ENCODE measurements at places on chromosomes 3 and 15.

DNA sequence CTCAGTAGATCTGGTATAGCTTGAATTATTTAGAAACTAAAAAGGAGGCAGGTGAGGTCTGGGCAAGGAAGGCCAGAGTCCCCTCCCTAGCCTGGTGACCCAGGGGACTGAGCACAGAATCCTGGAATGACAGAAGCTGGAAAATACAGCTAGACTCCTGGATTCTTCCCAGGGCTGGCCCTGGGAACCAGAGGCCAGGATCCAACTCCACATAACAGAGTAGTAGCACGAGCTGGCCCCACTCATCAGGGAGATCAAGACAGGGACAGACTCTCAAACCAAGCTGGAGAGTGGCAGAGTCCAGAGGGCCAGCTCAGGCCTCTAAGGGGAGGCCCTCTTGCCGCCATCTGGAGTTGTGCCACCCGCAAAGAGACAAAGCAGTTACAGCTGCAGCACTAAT lies 10.7 kb downstream of the VIPR1 start:
- no peak for DNase-seq

- DNase-seq, result peak; percentile 86
Measured at GRCh38 chr3:155744626-155745324, at the start of gene PLCH1. Gene PLCH1 (minus strand): TSS chr3:155745071. CDS start chr3:155704224, 40,847 bp downstream.

DNA sequence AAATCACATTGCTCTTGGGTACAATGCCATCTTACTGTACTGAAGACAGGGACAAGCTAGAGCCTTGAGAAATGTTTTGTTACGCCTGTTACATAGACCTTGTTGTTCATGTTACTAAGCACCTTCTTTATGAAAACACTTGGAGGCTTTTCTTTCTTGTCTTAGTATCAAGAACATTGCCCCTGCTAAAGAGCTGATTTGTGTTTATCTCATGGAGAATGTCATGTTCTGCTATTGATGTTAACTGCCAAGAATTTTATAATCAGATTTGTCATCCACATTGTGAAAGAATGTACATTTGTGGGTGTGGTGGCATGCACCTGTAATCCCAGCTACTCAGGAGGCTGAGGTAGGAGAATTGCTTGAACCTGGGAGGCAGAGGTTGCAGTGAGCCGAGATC lies 431.3 kb upstream of the MDFIC2 start:
- DNase-seq, result no peak

DNA sequence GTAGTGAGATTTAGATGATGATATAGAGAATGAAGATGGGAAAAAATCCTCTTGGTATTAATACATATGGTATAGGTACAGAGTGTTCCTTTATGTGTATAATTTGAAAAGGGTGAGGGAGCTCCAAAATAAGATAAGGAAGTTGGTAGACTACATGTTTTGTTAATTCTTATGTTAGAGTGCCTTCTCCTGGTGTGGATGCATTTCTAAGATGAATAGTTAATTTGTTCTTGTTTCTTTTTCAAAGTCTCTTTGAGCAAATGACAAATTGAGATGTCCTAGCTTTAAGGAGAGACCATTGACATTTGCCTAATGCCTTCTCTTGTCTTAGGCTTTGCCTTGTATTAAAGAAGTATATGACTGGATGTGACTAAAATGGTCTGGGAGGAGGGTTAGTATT lies 34.1 kb downstream of the AKAP13 start:
- DNase-seq, result no peak

GRCh38 chr3:174636451-174636850 lies 222.7 kb upstream of the NAALADL2 start:
- DNase-seq, result no peak

- DNase-seq, result no peak
Measured at GRCh38 chr3:57556459-57557084, 498 bp downstream of the PDE12 start.

DNA sequence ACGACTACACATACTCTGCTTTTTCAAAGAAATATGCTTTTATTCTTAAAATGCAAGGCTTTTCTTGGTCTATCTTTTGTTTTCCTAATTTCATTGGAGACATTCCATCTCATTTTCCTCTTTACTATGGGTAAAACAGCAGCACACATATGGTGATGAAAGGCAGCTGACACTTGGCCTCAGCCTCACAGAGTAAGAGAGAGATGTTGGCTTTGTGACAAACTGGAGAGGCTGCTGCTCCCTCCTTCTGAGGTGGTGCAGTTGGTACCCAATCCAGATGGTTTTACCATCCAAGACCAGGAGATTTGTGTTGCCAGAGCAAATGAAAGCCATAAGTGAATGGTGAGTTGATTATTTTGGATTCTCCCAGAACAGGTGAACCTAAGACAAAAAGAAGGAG lies 13.2 kb upstream of the SLC2A2 start:
- DNase-seq, result no peak

GRCh38 chr15:35206060-35206675 lies 121.1 kb upstream of the NANOGP8 start:
- DNase-seq, result peak; percentile 36

- peak; percentile 38 for DNase-seq
Measured at GRCh38 chr3:66823009-66823397, 175.1 kb upstream of the KBTBD8 start.
